ENCODE measurements at places on chromosomes 16 and 17. TPM values are rescaled to one million over a fixed set of nuclear protein-coding genes. Genes with fewer than 3 reads are reported as not detected.
A peak's percentile ranks its signal among the peaks of the same experiment; 100 is the strongest.

DNA sequence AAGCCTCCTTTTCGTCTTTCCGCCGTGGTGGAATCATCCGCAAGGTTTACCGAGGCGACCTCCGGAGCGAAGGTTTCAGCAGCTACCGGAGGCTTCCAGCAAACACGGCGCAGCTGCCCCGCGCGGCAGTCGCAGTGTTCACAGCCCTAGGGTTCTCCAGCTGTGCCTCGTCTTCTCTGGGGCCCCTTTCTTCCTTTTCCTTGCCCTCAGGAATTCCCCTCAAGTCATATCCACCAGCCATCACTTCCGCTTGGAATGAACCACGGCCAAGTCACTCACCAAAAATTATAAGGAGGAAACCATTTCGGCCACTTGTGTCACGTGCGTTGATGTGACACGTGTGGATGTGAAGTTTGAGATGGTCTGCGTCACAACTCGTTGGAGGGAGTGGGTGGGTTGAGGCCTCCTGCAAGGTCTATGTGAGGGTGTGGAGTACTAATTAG lies 636 bp upstream of the ERN1 start:
- peak; percentile 51 for DNase-seq

DNA sequence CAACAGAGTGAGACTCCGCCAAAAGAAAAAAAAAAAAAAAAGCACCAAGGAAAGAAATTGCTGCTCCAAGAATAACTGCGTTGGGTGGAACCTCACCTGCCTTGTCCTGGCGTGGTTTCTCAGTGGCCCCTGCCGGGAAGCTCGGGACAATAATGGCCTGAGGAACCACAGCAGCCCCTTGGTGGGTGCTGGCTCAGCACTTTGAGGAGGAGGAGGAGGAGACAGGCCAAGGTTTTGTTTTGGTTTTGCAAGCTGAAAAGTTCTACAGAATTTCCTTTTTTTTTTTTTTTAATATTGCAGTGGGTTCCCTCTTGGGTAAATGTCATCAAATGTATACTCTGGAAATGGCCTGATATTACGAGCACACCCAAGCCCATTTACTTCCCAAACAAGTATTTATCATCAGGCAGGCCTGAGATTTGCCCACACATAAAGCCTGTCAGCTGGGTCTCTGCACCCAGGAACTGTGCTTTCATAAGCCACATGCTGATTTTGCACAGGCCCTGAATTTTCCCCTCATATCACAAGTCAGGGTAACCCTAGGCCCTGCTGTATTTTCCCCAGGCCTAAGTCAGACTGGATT lies 78.3 kb downstream of the SOCS1 start:
- DNase-seq = no peak

MEOX1 gene
- not detected for total RNA-seq

- no peak for DNase-seq
Measured at GRCh38 chr16:11734653-11735043, 8.0 kb downstream of the TXNDC11 start.

DNA sequence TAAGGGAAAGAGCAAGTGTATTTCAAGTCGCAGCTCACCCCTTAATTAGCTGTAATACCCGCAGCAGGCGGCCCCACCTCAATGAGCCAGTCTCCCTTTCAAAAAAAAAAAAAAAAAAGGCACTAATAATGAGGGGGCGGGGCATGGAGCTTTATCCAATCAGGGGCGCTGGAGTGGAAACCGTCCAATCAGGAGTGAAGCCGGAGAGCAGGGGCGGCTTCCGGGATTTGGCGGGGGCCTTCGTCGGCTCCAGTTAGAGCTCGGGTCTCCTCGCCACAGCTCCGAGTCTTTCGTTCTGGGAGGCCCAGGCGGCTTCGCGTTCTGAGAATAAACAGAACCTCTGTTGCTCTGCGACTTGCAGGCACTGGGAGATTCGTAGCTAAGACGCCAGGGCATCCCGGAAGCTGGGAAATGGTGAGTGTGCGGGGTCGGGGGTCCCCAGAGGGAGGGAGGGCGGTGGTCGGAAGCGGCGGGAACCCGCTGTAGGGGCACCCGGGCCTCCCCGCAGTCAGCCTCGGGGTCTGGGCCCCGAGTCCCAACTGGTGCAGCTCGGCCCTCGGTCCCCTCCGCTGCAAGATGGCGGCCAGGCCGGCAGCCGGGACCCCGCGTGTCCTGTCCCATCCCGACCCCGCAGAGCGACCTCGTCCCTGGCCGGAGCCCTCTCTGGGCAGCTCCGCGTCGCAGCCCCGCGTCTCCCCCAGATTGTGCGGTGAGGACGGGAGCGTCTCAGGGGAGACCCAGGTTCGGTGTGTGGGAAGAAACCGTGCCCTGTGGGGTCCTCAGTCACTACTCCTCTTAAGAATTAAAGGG lies at the start of gene ZNF267:
Gene ZNF267, plus strand, starts transcription at position 252 of the 810 bp plus-strand sequence. Its CDS starts 160 bp downstream, at position 412.
- peak; percentile 95 for DNase-seq
